ENCODE measurements at places on chromosomes 3 and 15.

GRCh38 chr3:10487988-10488633 lies 17.3 kb downstream of the ATP2B2 start:
- no peak for DNase-seq

DNA sequence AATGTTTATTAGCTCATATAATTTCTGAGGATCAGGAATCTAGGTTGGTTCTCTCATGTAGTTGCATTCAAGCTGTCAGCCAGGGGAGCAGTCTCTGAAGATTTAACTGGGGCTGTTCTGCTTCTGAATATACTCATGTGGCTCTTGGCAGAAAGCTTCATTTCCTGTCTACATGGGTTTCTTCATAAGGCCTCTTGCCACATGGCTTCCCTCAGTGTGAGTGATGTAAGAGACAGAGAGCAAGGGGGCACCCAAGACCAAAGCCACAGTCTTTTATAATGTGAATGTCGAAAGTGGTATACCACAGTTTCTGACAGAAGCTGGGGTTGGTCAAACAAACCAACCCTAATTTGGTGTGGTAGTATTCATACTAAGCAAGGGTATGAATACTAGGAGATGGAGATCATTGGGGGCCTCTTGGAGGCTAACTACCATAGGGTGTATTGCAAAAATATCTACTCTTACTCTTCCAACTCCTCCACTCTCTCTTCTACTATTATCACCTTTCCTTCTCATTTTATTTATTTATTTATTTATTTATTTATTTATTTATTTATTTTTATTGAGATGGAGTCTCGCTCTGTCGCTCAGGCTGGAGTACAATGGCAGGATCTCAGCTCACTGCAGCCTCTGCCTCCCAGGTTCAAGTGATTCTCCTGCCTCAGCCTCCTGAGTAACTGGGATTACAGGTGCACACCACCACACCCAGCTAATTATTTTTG lies 123.8 kb downstream of the B3GALNT1 start:
- DNase-seq: no peak

DNA sequence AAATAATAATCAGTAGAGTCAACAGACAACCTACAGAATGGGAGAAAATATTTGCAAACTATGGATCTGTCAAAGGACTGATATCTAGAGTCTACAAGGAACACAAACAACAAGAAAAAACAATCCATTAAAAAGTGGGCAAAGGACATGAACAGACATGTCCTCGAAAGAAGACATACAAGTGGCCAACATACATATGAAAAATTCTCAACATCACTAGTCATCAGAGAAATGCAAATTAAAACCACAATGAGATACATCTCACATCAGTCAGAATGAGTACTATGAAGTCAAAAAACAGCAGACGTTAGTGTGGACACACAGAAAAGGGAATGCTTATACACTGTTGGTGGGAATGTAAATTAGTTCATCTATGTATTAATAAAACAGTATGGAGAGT lies 33.7 kb downstream of the SLC2A2 start:
- no peak for DNase-seq

GRCh38 chr3:56862352-56863062 lies 60.8 kb upstream of the ARHGEF3 start:
- DNase-seq: no peak

DNA sequence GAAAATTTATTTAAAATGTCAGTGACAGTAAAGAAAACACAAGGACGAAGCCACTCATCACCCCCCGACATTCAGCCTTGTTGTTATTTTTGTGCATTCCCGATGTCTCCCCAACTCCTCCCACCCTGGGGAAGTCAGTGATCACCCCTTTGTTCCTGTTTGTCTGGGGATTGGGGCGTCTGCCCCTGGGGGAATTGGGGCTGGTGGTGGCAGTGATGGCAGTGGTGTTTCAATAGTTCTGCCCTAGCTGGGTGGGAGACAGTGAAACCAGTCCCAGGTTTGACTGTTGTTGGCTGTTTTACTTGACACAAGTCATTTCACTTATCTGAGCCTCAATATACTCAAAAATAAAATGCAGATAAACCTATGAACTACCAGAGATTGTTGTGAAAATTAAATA lies 33.5 kb downstream of the IRAK2 start:
- no peak for DNase-seq

- DNase-seq: no peak
These were observed 695.0 kb upstream of the GRM7 start for GRCh38 chr3:6165951-6166350.

- DNase-seq: no peak
These were observed 27.7 kb downstream of the EMC4 start for GRCh38 chr15:34252545-34252944.

Measured in activated CD8-positive, alpha-beta memory T cell treated with anti-CD3 and anti-CD28 coated beads for 1 hour (primary cell).